Fibroblast of skin of right quadriceps (primary cell): ENCODE measurements at places on chromosomes 7 and 10.

DNA sequence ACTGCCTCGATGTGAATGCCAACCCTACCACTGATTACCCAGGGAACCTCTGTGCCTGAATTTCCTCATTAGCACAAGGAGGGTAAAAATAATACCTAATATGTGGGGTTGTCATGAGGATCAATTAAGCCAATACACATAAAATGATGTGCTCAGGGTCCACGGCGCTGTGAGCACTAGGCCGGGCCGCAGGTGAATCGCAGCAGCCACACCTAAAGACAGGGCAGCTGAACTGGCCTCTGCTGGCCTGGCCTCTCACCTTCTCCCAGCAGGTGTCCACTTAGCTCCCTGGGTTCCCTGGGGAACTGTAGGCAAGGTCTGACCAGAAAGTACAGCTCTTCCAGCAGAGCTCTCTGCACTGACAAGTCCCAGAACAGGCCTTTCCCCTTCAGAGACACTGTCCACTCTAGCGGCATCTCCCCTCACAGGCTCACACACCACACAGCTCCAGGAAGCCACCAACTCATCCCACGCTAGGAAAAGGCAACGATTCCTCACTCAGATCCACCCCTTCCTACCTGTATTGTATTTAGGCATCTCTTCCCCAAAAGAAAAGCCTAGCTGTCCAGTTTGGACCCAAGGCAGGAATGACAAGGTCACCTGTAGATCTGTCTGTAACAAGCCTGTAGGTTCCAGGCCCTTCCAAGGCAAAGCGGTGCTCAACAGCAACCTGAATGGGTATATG, 273.1 kb downstream of the USP6NL start:
- no peak for DNase-seq

- DNase-seq = peak; percentile 23
These were observed 1094.4 kb downstream of the NRG3 start for GRCh38 chr10:82969405-82969804.

DNA sequence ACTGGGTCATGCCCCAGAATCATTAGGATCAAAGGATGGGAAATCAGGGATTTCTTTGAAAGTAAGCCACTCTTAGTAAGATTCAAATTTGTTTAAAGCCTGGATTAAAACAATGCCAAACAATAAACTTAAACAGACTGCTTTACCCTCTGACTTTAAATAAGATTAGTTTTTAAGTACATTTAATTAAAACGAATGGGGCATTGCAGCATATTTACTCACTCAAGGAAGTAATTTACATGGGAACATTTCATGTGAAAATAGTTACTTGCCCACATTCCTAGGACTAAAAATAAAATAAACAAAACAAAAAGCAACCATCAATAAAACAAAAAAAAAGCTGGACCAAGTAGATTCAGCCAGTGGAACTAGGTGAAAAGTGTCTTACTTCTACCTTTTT, 7.8 kb downstream of the ABLIM1 start:
- DNase-seq = no peak

DNA sequence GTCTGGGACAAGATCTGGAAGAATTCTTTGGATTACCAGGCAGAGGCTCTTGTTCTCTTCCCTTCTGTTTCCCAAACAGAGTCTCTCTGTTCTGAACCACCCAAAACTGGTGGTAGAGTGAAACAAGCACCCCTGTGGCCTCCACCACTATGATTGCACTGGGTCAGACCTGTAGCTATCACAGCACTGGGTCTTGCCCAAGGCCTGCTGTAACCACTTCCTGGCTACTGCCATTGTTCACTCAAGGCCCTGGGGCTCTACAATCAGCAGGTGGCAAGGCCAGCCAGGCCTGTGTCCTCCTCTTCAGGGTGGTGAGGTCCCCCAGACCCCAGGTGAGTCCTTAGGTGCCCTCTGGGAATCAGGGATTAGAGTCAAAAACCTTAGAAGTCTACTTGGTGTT, 4.1 kb upstream of the LRRC17 start:
- no peak for DNase-seq

DNA sequence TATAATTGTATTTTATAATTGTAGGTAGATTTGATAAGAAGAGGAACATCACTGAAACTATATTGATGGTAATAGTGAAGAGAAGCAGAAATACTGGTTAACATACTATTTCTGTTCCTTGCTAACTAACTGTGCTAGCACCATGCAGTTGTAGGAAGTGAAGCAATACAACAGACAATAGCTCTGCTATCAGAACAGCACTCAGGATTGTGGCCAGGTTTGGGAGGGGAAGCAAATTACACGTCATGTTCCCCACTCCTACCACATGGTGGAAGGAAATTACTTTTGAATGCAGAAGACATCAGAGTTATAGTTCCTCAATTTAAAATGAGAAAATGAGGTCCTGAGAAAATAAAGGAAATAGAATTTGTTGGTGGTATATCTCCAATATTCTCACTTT, 151.1 kb downstream of the DGKB start:
- DNase-seq = no peak

DNA sequence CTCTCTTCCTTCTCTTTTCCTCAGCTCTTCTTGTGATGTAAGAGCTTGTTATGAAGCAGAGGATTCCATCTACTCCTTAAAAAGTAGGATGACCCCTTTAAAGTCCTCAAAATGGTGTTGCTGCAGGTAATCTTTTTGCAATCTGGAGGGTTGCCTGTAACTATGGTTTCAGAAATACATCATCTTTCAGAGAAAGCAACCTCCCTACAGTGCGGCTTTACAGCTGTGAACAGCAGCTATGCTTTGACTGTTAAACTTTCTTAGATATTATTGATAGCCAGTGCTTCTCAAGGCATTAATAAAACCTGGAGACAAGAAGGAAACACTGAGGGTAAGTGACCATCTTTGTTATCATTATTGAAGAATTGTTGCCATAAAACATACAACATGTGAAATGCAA, 86.6 kb upstream of the MDFIC start:
- no peak for DNase-seq

GRCh38 chr7:101559586-101559985, 69.5 kb downstream of the MYL10 start:
- no peak for DNase-seq

DNA sequence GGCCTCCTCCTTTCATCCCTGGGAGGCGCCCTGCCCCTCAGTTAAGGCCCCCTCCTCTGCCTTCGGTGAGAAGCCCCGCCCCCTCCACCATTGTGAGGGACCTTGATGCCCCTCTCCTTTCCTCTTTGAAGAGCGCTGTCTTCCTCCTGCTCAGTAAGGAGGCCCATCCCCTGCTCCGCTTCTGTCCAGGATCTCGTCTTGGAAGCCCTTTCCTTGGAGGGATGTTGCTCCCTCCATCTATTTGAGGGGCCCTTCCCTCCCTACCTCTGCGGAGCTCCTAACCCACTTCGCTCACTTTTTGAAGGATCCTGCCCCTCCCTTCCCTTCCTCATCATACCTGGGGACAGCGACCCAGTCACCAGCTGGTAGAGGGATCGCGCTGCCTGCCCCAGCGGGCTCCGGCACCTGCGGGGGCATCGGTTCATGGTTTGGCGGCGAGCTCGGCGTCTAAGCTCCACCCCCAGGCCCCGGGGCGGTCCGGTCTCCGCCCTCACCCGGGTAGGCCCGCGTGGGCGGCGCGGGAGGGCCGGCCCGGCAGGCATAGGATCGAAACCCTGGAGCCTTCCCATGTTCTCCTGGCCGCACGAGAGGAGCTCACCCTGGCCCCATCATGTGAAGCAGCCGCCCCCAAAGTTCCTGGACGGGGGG, 4.1 kb downstream of the KCNIP2 start:
- DNase-seq = no peak

GRCh38 chr7:138099813-138100212, 23.6 kb downstream of the AKR1D1 start:
- no peak for DNase-seq

DNA sequence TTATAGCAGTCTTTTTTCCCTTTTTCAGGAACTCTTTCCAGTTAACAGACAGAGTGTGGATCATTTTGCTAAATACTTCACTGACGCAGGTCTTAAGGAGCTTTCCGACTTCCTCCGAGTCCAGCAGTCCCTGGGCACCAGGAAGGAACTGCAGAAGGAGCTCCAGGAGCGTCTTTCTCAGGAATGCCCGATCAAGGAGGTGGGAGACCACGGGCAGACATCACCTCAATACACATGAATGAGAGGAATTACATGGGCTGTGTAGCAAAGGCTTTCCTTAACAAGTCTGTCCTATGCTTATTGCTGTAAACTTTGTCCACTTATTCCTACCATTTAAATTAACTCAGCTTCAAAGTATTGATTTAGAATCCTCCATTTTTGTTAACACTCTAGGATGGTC, 48.8 kb downstream of the BZW2 start:
- DNase-seq = no peak

DNA sequence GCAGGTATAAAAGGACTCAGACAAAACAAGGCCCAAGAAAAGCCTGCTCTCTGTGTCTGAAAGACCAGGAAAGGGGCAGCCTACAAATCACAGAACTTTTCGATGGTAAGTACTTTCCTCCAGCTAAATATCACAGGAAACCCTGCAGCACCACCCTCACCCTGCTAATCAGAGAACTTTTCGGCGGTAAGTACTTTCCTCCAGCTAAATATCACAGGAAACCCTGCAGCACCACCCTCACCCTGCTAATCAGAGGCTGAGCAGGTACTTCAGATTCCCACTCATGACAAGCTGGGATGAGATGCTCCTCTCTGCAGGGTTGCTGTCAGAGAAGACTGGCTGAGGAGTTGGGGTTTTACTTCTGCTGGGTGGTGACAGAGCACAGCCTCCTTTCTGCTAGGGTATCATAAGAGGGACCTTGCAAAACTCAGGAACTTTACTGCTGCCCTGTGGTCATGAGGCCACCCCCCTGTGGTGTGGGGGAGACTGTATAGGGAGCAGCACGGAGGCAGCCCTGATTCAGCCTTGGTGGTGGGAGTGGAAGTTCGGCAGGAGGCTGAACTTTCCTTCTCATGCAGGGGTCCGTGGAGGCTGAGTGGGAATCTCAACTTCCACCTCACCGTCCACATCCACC, 7.2 kb downstream of the WDR37 start:
- DNase-seq = no peak

GRCh38 chr10:113058523-113059370, 108.7 kb downstream of the TCF7L2 start:
- DNase-seq = peak; percentile 86

GRCh38 chr7:137816696-137817320, 30.0 kb downstream of the DGKI start:
- peak; percentile 18 for DNase-seq

DNA sequence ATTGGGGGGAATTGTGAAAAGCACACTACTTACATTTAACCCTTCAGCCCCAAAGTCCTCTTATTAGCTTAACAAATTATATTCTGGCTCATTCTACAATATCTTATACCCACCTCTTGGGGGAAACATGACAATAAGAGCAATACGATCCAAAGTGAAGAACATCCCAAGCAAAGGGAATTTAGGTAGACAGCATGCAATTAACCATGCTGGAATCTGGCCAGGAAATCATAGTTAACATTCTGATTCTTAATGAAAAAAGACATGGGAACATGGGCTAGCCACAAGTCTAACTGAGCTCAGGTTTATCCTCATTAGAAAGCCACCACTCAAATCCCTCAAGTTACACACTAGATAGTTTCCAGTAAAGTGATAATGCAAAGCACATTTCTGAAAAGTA, 241.9 kb upstream of the SLC26A5 start:
- DNase-seq = no peak

GRCh38 chr10:33617381-33618080, 283.1 kb upstream of the NRP1 start:
- no peak for DNase-seq

- DNase-seq = no peak
These were observed 223.8 kb downstream of the PRPF18 start for GRCh38 chr10:13810568-13810967.

DNA sequence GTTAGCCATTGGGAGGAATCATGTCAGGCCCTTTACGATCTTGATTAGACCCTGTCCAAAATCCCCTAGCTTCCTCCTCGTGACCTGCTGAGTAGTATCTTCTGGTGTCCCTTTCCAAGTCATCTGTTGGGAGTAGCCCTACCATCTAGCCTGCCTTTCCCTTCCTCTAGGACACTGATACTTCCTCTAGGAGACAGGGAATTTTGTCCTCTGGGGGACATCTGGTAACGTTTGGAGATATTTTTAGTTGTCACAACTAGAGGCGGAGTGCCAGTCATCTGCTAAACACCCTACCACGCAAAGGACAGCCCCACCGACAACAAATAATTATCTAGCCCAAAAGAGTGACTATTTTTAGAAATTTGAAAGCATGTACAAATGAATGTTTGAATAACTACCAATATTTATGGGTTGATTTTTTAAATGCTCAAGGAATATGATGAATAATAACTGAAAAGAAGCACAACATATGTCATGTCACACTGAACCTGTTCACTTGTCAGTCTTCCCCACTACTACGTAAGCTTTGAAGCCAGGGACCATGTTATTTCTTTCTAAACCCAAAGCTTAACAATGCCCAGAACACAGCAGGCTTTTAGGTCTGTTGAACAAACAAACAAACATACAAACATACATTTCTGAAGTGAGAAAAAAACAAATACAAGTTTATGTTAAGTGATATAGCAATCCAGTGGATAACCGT, 105.9 kb downstream of the ARHGAP12 start:
- no peak for DNase-seq

DNA sequence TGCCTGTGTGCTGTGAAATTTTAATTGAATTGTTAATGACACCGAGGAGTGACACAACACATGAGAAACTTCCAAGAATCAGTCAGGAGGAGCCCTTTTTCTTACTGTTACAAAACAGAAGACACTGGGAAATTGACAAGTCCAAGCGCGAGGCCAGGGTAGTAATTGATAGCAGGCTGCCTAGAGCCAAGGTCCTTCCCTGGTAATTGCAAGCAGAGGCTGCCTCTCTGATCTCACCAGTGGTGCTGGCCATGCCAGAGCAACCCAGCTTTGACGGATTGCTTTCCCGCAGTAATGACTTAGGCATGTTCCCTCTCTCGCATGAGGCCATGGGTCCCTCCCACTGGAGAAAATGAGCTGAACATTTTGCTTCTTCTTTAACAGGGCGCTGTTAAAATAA, 111.5 kb downstream of the LRMDA start:
- peak; percentile 84 for DNase-seq
